ENCODE measurements at places on chromosomes 2 and 18.

GRCh38 chr18:58716060-58716756, 44.9 kb downstream of the MALT1 start:
- DNase-seq, result no peak

GRCh38 chr2:86747711-86748639, 27.9 kb downstream of the RMND5A start:
- no peak for DNase-seq

- DNase-seq, result no peak
Measured at GRCh38 chr2:150478200-150478974, 9.1 kb downstream of the RND3 start.

DNA sequence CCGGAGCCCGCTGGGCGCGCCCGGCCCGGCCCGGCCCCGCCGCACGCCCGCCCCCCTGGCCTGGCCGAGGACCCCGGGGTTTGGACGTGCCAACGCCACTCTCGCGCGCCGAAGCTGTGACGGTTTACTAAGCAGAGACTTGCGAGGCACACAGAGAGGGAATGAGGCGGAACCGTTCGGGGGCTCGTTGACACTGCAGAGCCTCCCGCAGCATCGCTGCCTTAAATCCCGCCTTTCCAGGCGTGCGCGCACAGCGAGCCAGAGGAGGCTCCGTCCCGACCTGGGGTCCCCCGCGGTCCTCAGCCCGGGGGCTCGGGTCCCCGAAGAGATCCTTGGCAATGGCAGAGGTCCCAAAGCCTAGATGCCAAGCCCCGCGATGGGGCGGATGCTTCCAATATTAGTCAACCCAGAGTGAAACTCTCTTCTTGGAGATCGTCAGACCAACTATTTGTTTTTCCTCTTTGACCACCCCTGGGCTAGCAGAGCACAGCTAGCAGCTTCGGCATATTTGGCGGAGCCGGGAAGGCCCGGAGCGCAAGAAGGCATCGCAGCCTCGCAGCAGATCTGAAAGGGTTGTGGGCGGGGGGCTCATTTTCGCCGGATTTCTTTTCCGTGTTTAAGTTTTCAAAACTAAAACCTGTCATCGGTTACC, at the start of gene ZNF385B:
TSS of gene ZNF385B (minus strand) at position 197 of the 652 bp plus-strand sequence.
- peak; percentile 45 for DNase-seq
